ENCODE measurements at places on chromosomes 7 and 10.
A peak's percentile ranks its signal among the peaks of the same experiment; 100 is the strongest.

- no peak for DNase-seq
Observed at GRCh38 chr7:113071465-113071864, 15.2 kb downstream of the GPR85 start.

GRCh38 chr10:96585736-96586418 is 935 bp downstream of the TM9SF3 start:
- no peak for DNase-seq

- DNase-seq, result peak; percentile 60
Observed at GRCh38 chr7:101882595-101883564, 65.5 kb downstream of the CUX1 start.

DNA sequence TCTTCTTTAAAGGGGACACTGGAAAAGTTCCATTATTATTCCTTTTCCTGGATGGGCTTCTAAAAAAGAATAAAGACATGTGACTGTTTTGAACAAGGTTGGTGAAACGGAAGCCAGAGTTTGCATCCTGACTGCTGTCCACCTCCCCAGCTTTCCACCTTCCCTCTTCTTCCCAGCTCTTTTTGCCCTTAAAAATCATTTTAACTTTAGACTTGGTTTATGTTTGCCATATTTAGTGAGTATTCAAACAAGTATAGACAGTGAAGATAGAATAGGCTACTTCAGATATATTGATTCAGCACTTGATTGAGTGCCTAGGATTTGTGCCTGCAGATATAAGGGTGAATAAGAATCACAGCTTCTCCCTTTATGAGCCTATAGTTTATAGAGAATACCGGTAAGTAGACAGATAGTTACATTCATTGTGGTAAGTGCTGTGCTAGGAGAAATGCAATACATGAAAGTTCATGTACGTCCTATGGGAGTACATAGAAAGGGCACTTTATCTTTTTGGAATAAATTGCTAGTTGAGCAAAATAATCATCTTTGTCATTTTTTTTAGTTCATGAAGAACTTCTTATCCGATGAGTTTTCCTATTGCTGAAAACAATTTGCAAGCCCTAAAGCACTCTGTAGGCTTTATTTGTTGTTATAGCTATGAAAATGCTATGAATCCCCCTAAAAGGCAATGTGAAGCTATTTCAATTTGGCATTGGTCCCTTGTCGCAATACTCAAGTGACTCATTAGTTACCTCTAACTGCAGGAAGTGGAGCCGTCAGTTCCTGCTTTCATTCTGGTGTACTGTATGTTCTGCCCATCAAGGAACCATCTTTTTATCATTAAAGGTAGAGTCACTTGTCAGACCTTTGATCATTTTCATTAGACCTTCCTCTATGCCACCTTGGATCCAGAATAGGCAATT is 57.2 kb upstream of the STRIP2 start:
- DNase-seq, result no peak

GRCh38 chr7:74029991-74030415 is 2.0 kb downstream of the ELN start:
- no peak for DNase-seq

GRCh38 chr7:46191776-46192175 is 270.7 kb upstream of the IGFBP3 start:
- DNase-seq, result no peak

All from nephron progenitor cell (in vitro differentiated cells).